ENCODE measurements at places on chromosomes 6 and 20.

DNA sequence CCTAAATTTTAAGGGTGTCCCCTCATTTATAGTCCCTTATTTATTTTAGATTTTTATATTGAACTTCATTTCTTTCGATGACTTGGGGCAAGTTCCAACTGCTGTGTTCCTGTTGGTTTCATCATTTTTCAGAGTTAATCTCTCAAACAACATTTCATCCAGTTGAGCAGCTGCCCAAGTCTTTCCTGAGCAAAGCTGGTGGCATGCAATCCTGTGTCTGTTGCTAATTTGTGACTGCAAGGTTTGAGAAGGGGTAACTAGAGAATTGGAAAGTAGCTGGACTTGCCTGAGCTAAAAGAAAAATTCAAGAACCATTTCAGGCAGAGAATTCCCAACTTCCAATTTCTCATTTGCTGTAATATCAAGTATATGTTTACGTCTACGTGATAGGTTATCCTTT is 881.5 kb upstream of the SLC35B3 start:
- no peak for DNase-seq

DNA sequence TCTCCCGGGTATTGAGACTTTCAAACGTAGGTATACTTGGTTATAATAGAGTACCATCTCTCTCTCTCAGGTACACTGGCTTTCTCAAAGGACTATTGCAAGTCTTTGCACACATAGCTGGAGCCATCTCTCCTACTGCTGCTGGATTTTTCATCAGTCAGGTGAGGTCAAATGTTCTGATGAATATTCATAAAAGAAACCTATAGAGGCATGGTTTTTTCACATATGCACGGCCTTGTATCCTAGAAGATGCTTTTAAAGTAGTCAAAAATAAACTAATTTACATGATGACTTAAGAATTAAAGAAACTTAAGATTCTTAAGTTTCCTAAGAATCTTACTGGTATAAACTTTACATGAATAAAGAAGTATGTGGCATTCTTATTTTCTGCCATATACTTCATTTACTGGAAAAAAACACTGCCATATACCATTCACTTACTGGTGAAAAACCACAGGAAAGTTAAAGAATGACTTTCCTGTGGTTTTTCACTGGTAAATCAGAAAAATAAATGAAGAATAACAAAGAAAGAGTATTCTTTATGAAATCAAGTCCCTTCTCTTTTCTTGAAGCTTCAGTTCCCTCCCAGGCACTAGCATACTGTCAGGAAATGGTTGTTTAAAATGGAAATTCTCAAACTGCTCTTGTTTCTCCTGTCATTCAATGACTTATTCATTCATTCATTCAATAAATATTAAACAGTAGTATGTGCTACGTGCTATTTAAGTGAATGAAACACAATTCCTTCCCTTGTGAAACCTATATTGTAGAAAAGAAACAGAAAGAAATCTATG is 23.5 kb downstream of the SLC17A4 start:
- no peak for DNase-seq

- DNase-seq = no peak
Measured at GRCh38 chr6:107796156-107796555, 28.0 kb downstream of the SCML4 start.

DNA sequence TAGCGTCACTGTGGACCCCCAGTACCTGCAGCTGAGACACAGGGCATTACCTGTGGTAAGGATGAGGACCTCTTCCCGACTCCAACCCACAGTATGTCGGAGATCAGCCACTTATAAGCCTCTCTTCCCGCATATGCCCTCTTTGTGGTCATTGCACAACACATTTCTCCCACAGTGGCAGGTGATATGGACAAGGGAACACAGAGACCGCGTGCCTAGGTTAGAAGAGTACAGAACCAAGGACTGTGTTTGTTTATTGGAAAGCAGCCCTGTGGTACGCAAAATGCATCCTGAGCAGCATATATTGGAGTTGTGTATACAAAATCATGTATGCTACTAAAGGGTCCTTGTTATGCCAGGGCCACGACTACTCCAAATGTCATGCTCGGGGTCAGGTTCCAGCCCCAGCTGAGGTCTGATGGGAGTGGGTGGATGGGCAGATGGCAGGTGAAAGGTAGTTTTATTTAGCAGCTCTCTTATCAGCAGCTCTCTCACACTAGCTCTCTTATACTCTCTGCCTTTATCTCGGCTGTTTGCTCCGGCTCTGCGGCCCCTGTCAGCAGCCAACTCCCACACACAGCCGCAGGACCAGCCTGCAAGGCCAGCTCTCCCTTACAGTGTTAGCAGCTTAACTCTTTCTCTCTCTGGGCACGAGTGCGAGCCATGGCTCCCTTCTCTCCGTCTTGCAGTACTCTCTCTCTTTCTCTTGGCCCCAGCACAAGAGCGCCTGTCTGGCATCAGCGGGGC is 569.0 kb downstream of the KIF16B start:
- DNase-seq = no peak

DNA sequence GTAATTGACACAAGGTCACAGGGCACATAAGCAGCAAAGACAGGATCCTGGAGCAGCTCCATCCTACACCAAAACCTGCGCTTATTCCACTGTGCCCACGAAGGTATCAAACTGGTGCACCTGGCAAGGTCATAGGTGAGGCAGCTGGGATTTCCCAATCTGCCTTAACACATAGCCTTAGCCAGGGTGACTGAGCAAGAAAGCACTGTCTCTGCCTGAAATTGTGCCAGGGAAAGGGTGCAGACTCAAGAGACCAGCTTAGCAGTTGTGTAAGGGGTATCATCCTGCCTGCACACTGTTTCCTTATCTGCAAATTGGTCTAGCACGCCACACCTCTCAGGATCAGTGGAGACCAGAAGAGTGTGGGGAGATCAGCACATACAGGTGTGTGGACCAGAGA is 82.8 kb downstream of the MAFB start:
- DNase-seq = no peak

DNA sequence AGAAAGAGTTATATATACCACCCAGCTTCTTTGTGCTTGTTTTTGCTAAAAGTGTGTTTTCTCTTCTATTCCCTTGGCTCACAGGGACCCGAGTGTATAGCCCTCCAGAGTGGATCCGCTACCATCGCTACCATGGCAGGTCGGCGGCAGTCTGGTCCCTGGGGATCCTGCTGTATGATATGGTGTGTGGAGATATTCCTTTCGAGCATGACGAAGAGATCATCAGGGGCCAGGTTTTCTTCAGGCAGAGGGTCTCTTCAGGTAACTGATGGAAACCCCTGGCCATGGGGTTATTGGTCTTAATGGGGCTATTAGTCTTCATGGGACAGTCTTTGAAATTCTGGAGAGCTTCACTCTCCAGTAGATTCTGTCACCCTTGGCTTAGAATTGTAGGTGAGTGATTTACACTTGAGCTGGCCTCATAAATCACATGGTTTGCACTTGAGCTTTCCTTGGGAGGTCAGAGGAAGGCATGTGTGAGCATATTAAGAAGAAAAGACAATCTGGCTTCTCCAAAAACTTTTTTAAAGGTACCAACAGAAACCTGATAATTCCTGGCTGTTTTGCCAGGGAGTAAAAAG is 3.0 kb downstream of the PIM1 start:
- DNase-seq = no peak
